Chondrocyte (in vitro differentiated cells): ENCODE measurements at places on chromosomes 7 and 10.

DNA sequence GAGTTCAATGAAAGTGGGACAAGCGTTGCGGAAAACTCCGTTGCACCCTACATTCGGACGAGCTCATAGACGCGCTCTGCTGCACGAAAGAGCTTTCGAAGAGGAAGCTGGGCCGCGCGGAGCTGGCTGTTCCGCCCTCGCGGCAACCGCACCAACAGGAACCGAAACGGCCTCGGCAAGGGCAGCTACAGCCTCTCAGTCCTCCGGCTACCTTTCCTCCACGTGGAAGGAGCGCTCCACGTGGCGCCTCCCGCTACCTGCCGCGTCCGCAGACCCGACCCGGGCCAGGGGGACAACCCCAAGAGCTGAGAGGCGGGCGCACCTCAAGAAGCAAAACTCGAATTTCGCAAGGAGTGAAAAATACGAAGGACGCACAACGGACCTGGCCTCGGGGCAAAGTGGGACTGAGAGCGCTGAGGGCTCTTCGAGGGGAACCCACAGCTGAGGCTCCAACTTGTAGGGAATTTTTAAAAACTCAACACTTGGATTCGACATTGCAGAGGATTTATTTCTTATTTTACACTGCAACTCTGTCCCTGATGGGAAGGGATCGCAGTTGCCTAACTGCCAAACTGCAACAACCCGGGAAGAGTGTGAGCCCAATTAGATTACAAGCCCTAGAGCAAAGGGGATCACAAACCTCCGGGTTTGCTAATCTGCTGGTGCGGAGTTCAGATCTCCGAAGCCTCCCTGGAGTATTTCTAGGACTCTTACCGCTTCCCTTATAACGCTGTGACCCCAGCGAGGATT is 1.4 kb downstream of the HPSE2 start:
- DNase-seq = no peak

DNA sequence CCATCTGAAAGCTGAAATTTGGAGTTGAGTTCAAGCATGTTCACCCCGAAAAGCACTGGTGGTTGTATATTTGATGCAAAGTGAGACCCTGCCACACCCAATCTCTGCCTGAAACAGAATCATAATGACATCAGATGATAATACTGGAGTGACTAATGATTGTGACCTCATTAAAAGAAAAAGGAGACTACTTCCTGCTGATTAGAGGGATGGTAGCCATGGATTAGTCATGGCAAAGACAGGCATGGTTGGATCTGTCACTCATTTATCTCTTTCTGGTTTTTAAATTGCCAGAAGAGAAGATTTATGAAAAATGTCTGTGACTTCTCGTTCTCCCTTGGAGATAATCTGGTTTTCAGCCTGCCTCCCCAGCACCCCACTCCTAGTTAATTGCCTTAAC is 101.2 kb downstream of the BAMBI start:
- DNase-seq = no peak

- peak; percentile 82 for DNase-seq
Measured at GRCh38 chr10:79322616-79323543, 24.4 kb upstream of the PPIF start.

DNA sequence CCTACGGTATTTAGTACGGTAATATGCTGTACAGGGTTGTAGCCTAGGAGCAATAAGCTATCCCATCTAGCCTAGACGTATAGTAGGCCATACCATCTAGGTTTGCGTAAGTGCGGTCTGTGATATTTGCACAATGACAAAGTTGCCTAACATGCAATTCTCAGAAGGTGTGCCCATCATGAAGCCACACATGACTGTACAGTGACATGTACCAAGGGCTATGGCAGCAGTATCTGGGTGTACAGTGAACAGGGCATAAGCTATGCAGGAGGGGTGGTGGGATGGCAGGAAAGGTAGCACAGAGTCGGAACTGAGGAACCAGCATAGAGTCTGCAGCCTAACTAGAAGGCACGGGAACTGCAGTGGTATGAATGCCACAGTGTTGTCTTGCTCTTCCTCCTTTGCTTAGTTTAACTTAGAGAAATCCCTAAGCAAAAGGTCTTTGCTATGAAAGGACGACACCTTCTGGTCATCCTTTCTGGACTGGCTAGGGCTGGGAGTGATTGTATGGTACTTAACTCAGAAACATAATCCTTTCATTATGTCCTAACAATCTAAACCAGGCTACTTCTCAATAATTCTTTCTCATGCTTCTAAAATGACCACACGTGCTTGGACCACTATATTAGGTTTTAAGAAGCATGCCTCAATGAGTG is 93.5 kb downstream of the DYNC1I1 start:
- no peak for DNase-seq

GRCh38 chr10:8829592-8829991 is 775.1 kb downstream of the GATA3 start:
- no peak for DNase-seq
